ENCODE measurements at places on chromosomes 7 and 10.

GRCh38 chr7:96118449-96119001 is 203.4 kb downstream of the SLC25A13 start:
- no peak for DNase-seq

DNA sequence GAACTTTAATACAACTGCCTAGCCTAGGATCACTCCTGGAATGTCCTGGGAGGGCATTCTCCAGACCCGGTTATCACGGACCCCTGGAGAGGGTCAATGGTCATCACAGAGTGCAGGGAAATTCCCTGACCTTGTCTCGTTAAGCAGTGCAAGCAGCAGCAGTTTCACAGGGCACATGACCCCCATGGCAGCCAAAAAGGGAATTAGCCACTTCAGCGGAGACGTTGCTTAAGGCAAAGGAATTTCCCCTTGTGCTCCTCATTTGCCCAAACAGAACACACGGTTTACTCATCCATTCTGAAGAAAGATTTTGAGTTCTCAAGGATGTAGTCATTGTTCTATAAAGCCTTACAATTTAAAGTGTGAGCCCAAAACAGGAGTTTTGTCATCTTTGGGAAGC is 260.3 kb downstream of the SNX13 start:
- DNase-seq: peak; percentile 86

GRCh38 chr10:60031664-60032063 is 125.3 kb upstream of the CCDC6 start:
- no peak for DNase-seq

GRCh38 chr7:28411876-28412662 is at the start of gene CREB5:
Gene CREB5 (plus strand): TSS chr7:28412518. CDS start chr7:28412915, 397 bp downstream.
- no peak for DNase-seq

DNA sequence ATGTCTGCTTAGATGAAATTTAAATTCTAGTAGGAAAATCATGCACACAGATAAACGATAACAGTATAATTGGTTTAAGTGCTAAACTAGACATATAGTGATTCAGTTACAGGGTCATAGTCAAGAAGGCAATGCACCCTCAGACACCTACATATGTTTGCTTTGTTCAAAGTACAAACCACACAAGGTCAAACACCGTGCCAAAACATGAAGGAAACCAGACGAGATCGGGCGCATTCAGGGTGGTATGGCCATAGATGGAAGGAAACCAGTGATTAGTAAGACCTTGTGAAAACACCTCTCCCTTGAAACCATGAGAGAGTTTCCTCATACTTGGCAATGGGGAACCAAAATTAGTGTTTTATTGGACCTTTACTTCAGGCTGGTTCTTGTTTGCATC is 906.9 kb downstream of the PCDH15 start:
- no peak for DNase-seq

DNA sequence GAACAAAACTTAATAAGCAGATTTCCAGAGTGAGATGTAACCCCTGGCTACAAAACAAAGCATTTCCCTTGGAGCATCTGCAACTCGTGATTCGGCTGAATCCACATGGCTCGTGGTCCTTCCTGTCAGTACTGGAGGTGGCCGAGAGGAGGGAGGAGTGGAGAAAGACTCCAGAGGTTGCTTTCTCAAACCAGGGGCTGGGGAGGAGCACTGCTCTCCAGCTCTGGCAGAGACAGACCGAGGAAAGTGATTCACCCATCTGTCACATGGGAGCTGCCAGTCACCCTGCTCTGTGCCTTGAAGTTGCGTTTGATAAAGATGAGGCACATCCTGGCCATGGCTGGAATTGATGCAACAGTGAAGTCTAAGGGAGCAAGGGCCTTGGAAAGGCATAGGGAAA is 72.7 kb downstream of the COL13A1 start:
- DNase-seq: peak; percentile 33

DNA sequence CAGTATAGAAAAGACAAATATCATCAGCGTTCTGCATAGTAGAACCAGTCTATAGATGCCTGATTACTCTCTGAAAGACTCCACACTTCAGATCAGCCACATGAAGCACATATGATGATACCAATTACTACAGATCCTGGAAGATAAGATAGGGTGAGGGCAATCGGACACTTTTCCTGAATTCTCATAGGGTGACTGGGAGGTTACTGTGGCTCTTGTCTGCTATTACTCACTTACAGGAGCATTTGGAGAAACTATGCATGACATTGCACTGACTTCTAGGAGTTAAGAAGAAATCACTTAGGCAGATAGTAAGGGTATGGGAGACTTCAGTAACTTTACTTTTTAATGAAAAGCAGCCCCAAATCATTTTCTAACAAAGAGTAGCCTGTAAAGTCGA is 1140.9 kb downstream of the XPNPEP1 start:
- no peak for DNase-seq

GRCh38 chr7:88395715-88396114 is 89.0 kb upstream of the STEAP4 start:
- no peak for DNase-seq

DNA sequence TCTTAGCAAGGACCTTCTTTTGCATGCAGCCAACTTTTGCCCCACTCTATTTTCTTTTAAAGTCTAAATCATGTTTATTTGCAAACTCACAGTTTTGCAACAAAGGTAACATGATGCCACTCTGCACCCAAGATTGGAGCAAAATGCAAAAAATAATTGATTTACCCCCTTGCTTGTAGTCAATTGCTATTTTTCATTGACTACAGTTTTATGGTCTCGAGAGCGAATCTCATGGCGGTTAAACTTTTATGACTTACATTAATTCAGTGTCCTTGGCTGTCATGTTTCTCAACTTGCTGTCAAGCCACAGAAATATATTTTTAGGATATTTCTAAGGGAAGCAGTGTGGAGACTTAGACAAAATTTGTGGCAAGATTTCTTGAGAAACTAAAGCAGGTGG is 110.0 kb upstream of the JCAD start:
- DNase-seq: no peak

DNA sequence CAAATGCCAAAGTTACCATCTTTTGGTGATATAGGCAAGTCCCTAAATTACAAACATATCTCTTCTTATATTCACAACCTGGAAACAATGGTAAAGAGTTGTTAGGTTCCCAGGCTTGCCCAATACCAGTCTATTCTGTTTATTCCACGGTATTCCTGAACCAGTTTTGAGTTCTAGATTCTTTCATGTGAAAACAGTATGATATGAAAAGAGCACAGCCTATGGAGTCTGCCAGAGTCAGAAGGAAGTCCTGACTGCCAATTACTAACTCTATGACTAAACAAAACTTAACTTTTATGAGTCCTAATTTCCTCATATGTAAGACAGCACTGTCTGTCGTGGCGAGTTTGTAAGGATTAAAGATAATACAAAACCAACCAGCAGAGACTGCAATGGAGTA is 5.6 kb downstream of the ABI1 start:
- peak; percentile 28 for DNase-seq

DNA sequence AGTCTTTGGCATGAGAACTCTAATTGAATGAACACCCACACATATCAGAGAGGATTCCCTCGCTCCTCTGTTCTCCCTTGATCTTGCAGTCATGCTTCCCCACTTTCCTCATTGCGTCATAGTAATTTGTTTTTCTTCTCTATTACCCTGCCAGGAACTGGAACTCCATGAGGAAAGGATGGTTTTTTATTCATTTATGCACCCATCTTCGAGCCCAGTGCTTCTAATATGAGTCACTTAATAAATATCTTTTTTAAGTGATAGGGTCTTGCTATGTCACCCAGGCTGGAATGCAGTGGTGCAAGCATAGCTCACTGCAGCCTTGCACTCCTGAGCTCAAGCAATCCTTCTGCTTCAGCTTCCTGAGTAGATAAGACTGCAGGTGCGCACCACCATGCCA is 83.5 kb downstream of the OTUD1 start:
- no peak for DNase-seq

DNA sequence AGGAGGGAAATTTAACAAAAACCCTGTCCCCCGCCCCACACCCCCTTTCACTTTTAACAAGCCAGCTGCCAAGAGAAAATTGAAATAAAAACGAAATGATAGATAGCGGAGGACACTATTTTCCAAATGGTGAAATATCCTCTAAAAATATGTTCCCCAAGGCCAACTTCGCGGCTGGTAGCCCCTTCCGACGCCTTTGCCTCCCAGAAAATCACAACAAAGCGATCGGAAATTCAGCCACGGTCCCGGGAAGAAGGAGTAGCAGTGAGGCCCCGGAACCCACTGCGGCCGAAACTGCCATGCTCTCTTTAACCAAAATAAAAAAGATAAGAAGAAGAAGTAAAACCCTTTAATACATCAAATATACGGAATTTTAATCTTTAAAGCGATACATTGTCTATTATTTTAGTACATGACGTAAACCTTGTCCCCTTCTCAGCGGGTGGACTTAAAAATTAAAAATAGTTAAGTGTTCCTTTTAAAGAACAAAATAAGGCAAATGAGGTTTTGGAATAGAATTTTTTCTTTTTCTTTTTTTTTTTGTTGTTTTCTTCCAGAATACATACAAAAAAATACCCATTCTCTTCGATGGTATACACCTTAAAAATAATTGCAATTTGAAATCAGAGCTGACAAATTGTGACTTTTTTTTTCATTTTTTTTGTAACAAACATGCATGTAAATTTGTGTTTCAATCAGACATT is 3.9 kb downstream of the ZNF503 start:
- no peak for DNase-seq

All from AG09309 (cell line).